EL (cell line): ENCODE measurements at places on chromosomes 6 and 20.

- DNase-seq, result no peak
These were observed 59.2 kb downstream of the STMND1 start for GRCh38 chr6:17161076-17161475.

- DNase-seq, result peak; percentile 11
These were observed 113.4 kb downstream of the SCP2D1 start for GRCh38 chr20:18926965-18927364.

DNA sequence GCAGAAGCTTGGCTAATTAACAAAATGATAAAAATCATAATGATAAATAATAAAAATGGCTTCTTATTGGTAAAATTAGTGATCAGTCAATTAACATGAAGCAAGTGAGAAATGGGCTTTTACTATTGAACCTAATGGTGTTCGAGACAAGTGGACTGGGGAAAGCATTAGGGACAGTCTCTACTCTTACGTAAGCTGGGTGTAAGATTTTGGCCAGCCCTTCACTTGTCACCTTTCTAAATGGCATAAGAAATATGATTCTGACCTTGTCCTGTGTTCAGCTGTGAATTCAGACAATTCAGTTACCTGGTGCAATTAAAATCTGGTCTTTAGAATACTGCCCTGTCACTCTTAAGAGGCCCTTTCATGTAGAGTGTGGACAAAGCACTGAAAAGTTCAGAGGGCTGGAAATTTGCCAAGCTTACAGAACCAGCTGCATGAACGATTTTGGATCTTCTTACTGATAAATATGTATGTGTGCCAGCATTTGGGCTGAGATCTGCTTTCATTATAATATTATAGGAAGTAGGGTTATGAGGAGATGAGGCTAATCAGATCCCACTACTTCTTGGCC, 115.9 kb downstream of the QRSL1 start:
- no peak for DNase-seq

GRCh38 chr6:83117802-83118201, 50.3 kb downstream of the DOP1A start:
- no peak for DNase-seq

- DNase-seq, result no peak
These were observed 43.6 kb downstream of the PLAGL2 start for GRCh38 chr20:32163951-32164350.

DNA sequence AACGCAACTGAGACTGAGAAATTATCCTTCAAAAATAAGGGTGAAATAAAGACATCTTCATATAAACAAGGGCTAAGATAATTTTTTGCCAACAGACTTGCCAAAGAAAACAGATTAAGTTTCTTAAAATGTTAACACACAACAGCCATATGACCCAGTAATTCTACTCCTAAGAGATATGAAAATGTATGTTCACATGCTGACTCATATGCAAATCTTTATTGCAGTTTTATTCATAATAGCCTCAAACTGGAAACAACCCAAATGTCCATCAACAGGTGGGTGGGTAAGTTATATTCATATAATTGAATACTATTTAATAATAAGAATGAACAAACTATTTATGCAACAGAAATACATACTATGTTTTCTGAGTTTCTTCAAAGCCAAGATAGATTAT, 140.1 kb downstream of the REV3L start:
- DNase-seq, result no peak

GRCh38 chr20:38961530-38962043, 557 bp upstream of the DHX35 start:
- no peak for DNase-seq

GRCh38 chr6:106124437-106125430, 38.6 kb downstream of the PRDM1 start:
- DNase-seq, result no peak

DNA sequence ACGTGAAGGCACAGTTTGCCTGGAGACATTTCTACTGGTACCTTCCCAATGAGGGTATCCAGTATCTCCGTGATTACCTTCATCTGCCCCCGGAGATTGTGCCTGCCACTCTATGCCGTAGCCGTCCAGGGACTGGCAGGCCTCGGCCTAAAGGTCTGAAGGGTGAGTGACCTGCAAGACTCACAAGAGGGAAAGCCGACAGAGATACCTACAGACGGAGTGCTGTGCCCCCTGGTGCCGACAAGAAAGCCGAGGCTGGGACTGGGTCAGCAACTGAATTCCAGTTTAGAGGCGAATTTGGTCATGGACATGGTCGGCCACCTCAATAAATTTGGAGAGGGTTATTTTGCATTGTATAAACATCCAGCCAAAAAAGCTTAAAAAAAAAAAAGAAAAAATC, 420.3 kb upstream of the FLRT3 start:
- DNase-seq, result no peak

- DNase-seq, result peak; percentile 92
These were observed 1197.7 kb upstream of the CITED2 start for GRCh38 chr6:140572129-140572528.

GRCh38 chr6:92023410-92023966, 1395.9 kb downstream of the EPHA7 start:
- DNase-seq, result no peak

- no peak for DNase-seq
These were observed 14.7 kb downstream of the GINM1 start for GRCh38 chr6:149580880-149581279.

GRCh38 chr6:134708079-134708478, 241.8 kb downstream of the ALDH8A1 start:
- no peak for DNase-seq

GRCh38 chr6:52049252-52050050, 38.0 kb downstream of the PKHD1 start:
- DNase-seq, result peak; percentile 34

GRCh38 chr6:137417396-137417795, 76.8 kb downstream of the OLIG3 start:
- peak; percentile 4 for DNase-seq

DNA sequence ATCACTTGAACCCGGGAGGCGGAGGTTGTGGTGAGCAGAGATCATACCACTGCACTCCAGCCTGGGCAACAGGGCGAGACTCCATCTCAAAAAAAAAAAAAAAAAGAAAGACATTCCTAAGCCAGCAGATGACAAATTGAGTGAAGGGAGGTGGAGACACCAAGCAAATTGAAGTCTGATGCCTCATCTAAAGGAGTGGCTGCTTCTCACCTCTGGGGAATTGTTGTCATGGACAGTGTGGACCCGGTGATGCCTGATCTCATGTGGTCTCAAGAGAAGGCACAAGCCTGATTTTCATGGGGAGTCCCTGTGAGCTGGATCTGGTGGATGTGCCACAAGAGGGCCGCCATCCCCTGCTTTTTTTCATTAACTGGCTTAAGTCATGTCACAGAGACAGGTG, 272.0 kb downstream of the ZNF217 start:
- no peak for DNase-seq

DNA sequence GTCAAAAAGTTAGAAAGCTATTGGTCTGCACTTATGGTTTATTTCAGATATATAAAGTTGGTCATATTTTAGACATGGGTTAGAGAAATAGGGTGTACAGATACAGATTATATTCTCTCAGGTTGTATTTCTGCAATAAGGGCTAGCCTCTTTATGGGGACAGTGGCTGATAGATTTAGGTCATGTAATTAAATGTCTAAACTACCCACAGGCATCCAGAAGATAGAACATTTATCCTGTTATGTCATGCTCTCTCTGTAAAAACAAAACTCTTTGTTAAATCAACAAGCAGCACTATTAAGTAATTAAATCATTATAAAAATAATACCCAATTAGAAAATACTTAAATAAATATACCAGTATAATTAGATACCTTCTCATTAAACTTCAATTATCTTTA, 612.6 kb upstream of the CITED2 start:
- DNase-seq, result no peak

DNA sequence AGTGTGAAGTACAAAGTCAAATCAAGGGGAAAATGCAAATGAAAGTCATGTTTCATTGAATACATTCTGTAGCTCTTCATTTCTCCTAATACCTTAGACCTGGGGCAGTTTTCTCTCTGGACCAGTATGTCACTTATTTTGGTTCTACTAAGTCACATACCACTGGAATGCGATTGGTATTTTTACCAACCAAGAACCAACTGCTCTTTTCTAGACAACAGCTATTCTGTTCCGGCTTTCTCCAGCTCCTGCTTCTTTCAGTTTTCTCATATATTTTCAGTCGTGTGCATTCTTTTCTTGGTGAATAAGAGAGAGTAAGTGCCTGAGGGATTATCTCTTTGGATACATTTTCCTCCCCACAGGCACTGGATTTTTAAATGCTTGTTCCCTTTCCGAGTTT, 39.2 kb upstream of the SPACA1 start:
- DNase-seq, result no peak

- DNase-seq, result peak; percentile 82
These were observed at the start of gene ELOVL4 for GRCh38 chr6:79947191-79948186. Gene ELOVL4 (minus strand): TSS chr6:79947553. CDS start chr6:79947279, 274 bp downstream.

- no peak for DNase-seq
These were observed 7.7 kb upstream of the PTGIS start for GRCh38 chr20:49575551-49576060.

GRCh38 chr6:15708231-15708630, 45.4 kb upstream of the DTNBP1 start:
- DNase-seq, result no peak

DNA sequence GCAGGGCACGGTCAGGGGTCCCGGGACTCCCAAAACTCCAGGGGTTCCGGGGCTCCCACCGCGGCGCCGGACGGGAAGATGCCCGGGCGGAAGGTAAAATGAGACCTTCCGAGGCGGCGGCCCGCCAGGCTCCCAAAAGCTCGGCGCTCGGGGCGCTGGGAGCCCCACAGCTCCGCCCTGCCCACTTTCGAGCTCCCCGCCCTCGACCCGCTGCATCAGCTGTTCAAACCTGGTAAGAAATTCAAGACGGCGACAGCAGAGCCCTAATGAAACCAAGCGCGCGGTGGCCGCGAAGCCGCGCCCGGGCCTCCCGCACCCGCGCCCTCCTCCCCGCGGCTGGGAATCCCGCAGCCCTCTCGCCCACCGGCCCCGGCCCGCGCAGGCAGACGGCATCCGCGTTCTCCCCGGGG, 369 bp downstream of the SLC4A11 start:
- peak; percentile 56 for DNase-seq

DNA sequence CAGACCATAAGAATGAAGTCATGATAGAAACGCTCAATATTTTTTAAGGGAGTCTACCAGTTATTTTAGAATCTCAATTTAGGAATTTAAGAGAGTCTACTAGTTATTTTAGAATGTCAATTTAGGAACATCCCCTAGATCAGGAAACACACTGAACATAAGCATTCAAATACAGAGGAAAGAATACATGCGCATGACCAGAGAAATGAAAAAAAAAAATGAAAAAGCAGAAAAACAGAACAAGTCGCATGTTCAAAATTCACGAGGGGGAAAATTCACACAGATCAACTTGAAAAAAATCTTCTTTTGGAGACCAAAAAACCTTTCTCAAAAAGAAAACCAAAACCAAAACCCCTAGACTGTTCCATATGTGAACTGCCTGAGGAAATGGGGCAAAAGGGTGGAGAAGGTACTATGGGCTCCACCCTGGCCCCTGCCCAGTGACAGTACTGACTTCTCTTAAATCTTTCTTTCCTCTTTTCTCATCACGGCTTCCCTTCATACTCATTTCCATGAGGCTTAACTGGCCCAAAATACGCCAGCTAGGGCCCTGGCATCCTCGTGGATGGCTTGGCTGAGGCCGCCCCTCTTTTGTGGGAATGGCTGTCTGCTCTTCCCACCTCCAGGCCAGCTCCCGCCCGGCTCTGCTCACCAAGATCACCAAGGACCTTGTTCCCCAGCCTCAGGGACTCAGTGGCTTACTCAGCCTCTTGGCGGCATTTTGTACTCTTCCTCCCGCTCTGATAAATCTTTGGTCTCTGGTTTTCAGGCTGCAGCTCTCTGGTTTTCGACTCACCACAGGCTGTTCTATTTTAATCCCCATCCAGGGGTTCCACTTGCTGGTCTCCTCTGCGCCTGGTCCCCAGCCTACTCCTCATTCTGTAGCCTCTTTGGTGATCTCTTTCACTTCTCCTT, 11.2 kb downstream of the ZBTB2 start:
- no peak for DNase-seq

DNA sequence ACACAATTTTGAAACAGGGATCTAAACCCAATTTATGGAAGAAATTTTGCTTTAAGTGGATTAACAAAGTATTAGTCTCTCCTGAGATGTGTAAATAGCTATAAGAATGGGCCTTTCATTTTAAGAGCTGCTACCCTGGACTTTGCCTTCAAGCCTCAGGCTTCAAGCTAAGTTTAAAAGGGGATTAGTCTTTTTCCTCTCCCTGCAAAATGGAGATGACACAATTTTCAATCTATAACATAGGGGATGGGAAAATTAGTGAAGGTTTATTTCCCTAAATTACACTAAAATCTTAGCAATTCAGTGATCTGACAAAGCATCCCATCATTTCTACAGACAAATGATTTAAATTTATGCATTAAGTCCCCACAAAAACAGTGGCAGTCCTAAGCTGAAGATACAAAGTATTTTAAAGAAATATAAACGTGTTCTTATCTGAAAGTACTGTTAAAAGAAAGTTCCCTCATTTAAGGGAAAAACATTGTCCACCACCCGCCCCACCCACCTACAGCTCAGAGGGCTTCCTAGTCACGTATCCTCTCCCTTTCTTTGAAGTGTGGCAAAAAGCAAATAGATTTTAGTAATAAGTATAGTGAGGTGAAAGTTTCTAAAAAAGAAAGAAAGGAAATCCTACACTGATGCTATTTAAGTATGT, 14.5 kb downstream of the ARHGAP18 start:
- no peak for DNase-seq
